Omental fat pad (tissue), 4 donors: ENCODE measurements at places on chromosomes 1 and 21.

DNA sequence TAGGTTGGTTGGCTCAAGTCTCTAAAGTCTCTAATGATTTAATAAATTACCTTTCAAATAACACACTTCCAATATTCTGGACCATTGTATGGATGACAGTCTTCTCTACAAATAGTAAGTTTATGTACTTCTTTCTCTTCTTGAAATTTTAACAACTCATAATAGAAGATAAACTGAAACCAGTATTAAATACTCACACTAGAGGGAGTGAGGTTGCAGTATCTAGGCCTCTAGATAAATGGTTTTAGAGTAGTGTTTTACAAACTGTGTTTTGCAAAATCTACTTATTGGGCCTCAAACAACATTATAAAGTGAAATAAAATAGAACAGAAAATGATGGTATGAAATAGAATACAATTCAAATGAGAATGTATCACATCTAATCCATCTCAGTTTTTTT is 479.9 kb upstream of the BRINP3 start:
- no peak for DNase-seq

DNA sequence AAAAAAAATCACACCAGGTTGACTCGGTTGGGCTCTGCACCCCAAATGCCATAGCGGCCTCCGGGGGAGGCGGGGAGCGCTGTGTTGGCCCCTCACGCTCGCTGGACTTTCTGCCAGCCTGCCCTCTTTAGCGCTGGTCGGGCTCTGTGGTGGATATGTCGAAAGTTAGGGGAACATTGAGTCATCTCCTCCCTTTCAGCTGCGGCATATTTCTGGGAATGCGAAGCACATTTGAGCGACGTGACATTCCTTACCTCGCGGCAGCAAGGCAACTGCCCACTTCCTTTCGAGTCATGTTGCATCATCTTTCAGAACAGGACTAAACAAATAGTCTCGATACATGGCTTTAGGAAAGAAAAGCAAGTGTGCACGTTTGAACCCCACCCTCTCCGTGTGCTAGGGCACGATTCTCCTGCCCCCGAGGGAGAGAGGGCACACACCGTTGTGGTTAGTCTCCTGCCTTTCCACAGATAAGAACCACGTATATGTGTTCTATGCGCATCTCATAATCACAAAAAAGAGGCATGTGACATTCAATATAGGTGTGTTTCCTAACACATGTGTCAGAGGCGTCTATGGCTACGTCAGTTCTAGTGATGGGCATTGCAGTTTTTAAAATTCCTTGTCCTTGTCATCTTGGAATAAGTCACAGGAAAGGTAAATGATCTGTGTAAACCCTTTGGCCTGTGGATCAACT is 105.9 kb upstream of the SLC45A1 start:
- no peak for DNase-seq

DNA sequence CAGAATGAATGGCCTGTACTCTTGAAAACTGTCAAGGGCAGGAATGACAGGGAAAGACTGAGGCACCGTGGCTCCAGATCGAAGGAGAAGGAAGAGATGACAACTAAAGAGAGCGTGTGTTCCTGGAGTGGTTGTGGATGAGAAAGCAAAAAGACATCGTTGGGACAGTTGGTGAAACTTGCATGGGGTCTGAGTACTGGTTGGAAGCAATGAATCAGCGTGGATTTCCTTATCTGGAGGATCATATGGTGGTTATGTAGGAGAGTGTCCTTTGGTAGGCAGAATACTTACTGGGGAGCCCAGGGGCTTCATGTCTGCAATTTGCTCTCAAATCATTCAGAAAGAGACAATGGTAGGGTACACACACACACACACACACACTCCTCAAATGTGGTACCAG is 13.9 kb downstream of the LEMD1 start:
- DNase-seq = no peak

DNA sequence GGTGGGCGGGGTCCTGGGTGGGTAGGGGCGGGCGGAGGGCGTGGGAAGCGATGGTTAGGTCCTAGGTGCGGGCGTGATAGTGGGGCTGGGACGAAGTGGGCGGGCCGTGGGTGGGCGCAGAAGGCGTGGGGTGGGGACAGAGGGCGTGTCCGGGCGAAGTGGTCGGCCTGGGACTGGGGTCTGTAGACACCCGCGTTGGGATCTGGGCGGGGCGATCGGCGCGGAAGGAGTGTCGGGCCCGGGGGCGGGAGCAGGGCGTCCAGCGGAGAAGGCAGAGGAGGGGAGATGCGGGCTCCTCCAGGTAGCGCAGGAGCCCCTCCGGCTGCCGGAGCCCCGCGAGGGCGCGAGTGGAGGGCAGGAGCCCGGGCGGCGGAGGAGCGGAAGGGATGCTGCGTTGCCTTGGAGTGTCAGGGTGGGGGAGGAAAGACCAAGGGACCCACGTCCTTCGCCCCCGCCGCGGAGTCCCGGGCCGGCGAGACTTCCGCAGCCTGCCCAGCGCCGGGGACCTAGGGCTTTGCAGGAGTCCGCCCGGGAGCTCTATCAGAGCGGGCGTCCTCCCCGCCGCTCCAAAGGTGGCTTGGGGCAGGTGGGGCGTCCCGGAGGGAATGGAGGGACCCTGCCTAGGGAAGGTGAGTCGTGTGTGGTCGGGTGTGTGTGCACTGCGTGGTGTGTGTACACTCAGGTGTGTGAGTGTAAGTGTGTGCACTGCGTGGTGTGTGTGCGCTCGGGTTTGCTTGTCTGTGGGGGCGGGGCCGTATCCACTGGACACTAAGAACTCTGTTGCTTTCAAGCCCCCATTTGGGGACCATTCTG is 27.0 kb upstream of the PRSS38 start:
- DNase-seq = peak; percentile 51

DNA sequence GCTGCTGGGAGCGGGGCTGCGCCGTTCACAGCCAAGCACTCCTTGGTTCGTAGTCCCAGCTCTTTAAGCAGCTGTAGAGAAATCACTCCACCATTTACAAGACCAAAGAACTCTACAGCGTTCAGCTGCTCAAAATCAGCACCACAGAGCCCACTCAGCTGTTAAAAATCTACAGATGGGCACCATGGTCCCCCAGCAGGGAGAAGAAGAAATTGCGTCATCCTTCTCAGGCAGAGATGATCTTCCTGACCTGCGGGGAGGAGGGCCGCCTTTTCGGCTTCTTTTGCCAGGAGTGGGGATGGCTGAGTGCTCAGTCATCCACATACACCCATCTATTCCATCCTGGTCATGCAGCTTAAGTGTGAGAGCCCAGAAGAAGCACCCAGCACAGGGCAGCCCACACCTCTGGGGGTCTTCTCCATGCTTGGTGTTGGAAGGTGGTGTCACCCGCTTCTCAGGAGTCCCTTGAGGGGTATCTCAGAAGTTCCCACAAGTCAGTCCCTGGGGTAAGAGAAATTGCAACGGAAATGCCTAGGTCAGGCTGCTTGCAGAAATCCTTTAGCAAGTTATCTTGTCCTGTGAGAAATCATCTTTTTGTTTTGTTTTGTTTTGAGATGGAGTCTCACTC is 163.8 kb downstream of the NPHP4 start:
- DNase-seq = no peak

- DNase-seq = no peak
Measured at GRCh38 chr1:232074265-232074664, 447.7 kb downstream of the DISC1 start.

GRCh38 chr1:166933140-166933539 is 42.2 kb downstream of the ILDR2 start:
- no peak for DNase-seq

DNA sequence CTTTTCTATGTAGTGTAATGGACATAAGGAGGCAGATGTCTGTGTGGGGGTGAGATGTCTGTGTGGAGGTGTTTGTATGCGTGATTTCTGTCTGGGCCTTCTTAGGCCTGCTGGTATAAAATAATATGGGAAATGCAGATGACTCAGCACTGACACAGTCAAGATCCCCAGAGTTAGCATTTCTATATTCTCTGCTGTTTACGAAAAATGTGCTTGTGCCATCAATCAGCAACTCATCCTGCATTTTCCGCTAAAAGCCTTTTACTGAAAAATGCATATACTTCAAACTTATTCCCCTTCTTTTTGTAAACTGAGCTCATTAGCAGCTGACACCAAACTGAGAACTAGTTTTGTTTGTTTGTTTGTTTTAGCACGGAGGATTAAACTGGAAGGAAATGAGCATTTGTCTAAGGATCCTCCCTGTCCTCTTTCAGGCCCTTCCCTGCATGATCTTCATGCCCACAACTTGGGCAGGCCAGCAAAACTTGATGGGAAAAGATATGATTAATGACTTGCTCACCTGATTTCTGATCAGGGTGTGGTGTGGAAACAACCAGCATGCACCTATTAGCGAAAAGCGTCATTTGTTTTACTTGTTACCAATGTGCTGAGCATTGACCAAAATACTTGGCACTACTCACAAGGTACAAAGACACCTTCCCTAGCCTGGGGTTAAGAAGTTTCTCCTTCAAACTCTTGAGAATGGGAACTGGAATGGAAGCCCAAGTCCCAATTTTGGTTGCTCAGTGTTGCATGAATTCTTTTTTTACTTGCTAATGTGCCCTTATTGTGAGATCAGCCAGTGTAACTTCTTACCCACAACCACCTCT is 77.4 kb downstream of the NDUFS5 start:
- DNase-seq = no peak

- DNase-seq = no peak
Measured at GRCh38 chr1:213987422-213987926, 299 bp upstream of the PROX1 start.

DNA sequence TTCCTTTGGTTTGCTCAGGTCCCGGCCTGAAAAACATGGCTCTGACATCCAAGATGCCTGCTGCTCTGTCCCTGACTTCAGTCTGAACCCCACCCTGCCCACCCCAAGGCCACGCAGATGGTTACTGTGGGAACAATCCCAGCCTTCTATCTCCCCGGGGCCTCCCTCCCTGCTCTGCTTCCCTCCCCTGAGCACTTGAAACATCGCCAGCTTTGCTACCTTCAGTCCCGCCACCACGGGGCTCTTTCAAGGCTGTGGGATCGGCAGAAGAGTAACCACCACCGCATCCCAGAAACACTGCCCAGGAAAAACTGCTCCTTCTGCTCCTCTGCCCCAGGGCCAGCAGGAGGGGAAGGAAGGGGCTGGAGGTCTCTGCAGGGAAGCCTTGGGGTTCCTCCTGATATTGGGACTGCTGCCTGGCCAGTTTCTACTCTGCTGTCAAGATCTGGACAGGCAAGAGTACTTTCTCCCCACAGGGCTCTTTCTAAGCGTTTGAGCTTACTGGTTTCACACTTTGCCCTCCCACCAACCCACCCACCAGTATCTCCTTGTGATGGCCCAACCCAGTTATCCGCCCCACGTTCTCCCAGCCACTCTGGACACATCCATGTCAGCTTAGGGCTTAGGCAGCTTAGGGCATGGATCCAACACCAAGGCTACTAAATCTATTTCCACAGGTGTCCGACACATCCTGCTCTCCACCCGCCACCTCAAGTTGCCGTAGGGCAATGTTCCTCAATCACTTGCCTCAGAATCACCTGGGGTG is 8.4 kb downstream of the ETNK2 start:
- no peak for DNase-seq

GRCh38 chr21:18368205-18368604 is 35.4 kb downstream of the TMPRSS15 start:
- DNase-seq = no peak

DNA sequence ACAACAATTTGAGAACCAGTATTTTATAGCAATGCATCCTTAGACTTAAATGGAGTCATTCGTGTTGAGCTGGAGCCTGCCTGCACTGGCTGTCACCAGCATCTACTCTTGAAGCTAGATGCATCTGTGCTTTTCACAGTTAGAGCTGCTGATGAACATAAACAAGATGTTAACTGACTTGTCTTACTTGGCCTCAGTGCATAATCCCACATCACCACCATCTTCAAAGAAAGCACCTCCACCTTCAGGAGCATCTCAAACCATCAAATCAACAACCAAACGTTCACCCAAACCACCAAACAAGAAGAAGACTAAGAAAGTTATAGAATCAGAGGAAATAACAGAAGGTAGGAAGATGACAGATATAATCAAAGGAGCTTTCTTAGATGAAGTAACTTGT is 71.1 kb downstream of the TPR start:
- DNase-seq = no peak

- no peak for DNase-seq
Measured at GRCh38 chr1:165355977-165356811, at the start of gene LMX1A. LMX1A (minus strand) TSS chr1:165356715; CDS start chr1:165355559, 1,156 bp downstream.

- DNase-seq = no peak
Measured at GRCh38 chr1:112317140-112317539, 78.9 kb upstream of the CTTNBP2NL start.

DNA sequence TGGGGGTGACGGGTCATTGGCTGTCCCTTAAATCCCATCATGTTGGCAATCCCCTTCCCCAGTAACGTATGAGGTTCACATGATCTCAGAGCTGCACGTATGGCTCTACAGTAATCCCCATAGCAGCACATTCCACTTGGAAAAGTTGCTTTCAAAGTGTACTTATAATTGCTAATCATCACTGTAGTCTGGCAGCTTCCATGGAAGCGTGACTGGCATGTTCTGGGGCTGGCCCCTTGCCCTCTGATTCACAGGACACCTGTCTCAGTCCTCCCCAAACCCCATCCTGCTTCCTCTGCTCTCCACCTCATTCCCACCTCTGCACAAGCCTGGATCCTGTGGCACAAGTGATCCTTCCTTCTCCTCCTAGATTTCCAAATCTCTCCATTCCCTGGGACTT is 102.2 kb downstream of the TSEN15 start:
- DNase-seq = no peak

GRCh38 chr1:244053831-244054230 is 2.7 kb downstream of the ZBTB18 start:
- DNase-seq = no peak

DNA sequence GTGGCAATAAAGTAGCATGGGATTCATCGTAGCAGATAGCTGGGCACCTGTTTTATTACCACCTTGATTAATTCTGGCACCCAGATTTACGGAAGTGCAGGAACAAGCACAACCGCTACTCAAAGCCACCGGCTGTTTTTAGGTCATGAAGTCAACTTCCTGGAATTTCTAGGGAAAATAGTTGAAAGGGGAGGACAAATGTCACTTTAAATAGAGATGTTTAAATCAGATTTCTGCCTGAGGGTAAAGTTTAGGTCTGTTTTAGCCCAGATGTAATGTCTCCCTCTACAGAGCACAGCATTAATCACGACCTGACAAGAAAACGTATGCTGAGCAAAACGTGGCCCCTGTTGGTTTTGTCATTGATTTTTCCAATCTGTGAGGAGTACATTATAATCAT is 8.0 kb downstream of the ADGRL2 start:
- DNase-seq = no peak

GRCh38 chr1:160752924-160753323 is 13.9 kb downstream of the SLAMF7 start:
- DNase-seq = no peak

DNA sequence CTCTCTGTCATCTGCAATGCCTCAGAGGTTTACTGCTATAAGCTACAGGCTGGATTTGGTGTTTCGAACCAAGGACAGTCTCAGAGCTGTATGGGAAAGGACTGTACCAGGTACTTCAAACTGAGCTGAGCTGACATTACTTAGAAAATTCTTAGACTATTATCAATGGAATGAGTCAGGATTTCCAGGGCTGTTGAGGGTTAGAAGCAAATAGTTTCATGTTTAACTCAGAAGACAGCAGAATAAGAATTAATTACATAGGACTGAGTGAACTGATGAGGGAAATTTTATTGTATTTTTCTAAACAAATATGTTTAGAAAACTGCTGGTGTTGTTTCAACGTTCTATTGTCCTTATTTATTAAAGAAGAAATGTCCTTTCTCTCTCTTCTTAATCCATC is 74.3 kb upstream of the CAPZB start:
- DNase-seq = no peak

- no peak for DNase-seq
Measured at GRCh38 chr1:246506367-246506673, 759 bp downstream of the SMYD3 start.
